PC-3 (cell line): ENCODE measurements at places on chromosomes 13 and 19.

DNA sequence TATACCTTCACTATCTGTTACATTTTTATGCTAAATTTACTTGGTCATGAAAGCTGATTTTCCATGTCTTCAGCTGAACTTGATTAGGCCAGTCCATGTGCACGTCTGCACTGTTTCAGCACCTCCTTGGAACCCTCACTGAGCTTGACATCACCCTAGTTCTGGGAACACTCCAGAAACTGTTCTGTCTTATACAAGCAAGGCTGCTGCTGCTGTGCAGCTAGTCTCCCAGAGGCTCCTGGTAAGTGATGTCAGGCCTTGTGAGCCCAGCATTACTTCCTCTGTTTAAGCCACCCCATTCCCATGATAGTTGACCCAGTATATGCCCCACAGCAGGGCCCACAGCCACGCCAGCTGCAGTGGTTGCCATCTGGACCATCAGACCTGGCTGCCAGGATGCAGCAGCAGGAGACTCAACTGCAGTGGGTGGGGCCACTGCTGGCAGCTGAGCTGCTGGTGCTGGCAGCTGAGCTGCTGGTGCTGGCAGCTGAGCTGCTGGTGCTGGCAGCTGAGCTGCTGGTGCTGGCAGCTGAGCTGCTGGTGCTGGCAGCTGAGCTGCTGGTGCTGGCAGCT is 90.5 kb upstream of the AKAP11 start:
- no peak for DNase-seq

- no peak for DNase-seq
These were observed 123.8 kb downstream of the NDFIP2 start for GRCh38 chr13:79604752-79605151.

GRCh38 chr19:1161716-1162115 is 12.4 kb downstream of the SBNO2 start:
- DNase-seq = no peak

- no peak for DNase-seq
These were observed 5.8 kb downstream of the QTRT1 start for GRCh38 chr19:10706990-10707389.

- DNase-seq = no peak
These were observed 1023.5 kb downstream of the PCDH17 start for GRCh38 chr13:58655086-58655485.

DNA sequence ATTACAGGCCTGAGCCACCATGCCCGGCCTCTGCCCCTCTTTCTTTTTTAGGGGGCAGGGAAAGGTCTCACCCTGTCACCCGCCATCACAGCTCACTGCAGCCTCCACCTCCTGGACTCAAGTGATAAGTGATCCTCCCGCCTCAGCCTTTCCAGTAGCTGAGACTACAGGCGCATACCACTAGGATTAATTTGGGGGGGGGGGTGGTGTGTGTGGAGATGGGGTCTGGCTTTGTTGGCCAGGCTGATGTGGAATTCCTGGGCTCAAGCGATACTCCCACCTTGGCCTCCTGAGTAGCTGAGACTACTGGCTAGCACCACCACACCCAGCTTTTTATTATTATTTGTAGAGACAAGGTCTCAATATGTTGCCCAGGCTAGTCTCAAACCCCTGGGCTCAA is 4.2 kb downstream of the APOE start:
- no peak for DNase-seq

- no peak for DNase-seq
These were observed 14.0 kb downstream of the ZNF114 start for GRCh38 chr19:48283908-48284307.

- no peak for DNase-seq
These were observed 37.3 kb upstream of the CD33 start for GRCh38 chr19:51187395-51188226.

- DNase-seq = no peak
These were observed 3.1 kb downstream of the PPP1R13L start for GRCh38 chr19:45401815-45402214.

GRCh38 chr13:113955691-113956090 is 18.2 kb downstream of the C13orf46 start:
- no peak for DNase-seq

DNA sequence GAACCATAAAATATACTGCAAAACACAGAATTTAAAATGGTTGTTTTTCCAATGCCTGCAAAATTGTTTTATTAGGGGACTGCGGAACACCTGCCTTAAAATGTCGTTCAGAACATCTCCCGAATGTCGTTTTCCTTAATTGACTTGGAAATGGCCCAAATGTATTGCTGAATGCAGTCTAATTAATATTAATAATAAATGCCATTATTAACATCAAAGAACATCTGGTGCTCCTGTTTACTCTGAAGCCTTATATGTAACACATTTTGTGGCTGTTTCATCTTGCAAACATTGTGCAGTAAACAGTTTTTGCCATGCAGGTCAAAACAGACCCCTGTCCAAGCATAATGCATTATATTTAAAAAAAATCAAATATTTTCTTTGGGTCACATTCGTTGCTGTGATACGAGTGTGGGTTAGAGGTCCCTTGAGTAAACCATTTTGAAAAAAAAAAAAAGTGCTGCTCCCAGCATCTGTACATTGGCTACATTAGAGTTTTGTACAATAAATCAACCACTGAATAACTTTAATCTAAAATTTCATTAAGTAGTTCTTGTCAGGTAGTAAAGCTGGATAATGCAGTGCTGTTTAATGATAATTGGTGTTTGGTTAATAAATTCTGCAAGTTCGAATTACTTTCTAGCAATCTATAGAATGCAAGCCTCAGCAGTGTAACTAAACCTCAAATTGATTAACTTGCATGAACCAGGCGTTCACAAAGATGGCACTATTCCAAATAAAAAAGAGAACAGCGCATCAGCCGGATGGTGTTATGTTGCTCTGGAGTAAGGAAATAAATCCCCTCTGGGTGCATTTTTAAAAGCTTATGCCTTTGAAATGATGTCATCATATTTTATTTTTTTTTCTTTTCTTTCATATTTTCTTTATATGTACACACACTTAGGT is 140.2 kb downstream of the ZNF536 start:
- DNase-seq = no peak

DNA sequence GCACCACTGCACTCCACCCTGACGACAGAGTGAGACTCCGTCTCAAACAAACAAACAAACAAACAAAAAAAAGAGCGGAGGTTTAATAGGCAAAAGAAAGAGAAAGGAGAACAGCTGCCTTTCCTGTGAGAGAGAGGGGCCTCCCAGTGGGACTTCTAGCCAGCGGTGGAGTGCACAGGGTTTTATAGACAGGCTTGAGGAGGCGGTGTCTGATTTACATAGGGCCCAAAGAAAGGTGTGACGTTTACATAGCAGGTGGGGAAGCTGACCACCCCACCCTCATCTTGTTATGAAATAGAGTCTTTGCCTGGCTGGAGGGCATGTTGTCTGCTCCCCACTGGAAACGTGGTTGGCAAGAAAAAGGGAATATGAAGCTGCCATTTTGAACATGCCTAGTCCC is 106.0 kb upstream of the CSNK1A1L start:
- DNase-seq = no peak

GRCh38 chr19:35155441-35155840 is 906 bp downstream of the FXYD5 start:
- DNase-seq = no peak

DNA sequence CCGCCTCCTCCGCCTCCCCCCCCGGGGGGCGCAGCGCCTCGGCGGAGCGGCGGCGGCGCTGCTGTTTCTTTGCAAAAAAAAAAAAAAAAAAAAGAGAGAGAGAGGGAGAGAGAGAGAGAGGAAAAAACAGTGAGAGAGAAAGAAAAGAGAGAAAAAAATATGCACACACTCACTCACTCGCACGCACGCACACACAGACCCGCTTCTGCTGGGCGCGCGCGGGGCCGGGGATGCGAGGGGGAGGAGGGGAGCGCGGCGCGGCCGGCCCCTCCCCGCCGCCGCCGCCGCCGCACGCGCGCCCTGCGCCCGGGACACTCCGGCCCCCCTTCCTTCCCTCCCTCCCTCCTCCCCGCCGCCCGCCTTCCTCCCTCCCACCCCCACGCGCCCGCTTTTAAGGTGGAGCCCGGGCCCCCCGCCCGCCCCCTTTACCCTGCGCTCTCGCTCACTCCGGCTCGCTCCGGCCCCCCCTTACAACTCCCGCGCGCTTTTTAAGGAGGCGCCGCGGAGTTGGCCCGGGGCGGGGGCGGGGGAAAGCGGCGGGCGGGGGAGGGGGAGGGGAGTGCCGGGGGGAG is at the start of gene SAMD1:
TSS of gene SAMD1 (minus strand) at position 243 of the 572 bp plus-strand sequence.
- DNase-seq = peak; percentile 80

GRCh38 chr19:27828829-27829228 is 1384.1 kb downstream of the UQCRFS1 start:
- DNase-seq = no peak

DNA sequence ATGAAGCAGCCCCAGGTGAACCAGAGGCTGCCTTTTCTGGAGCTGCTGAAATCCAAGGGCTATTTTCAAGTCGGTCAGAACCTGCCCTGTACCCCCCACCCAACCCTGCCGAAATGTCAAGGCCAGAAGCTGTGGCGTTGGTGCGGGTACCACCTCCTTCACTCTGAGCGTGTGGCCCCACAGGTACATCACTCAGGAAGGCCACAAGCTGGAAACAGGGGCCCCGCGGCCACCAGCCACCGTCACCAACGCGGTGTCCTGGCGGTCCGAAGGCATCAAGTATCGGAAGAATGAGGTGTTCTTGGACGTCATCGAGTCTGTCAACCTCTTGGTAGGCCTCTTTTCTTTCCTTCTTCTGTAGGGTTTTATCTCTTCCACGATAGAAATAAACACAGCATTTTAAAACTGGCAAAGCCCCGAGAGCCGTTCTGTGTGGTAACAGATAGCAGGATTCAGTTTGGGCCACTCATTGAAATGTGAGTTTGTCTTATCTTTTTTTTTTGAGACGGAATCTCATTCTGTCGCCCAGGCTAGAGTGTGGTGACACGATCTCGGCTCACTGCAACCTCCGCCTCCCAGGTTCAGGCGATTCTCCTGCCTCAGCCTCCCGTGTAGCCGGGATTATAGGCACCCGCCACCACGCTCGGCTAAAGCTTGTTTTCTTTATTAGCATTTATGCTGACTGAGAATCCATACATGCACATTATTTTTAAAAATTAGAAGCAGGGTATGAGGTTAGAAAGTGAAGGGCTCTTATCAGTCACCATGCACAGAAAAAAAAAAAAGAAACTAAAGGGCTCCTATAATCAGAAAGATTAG is 11.3 kb downstream of the AP1M1 start:
- DNase-seq = no peak

- peak; percentile 2 for DNase-seq
These were observed 4.9 kb downstream of the NAPA start for GRCh38 chr19:47509973-47510372.

DNA sequence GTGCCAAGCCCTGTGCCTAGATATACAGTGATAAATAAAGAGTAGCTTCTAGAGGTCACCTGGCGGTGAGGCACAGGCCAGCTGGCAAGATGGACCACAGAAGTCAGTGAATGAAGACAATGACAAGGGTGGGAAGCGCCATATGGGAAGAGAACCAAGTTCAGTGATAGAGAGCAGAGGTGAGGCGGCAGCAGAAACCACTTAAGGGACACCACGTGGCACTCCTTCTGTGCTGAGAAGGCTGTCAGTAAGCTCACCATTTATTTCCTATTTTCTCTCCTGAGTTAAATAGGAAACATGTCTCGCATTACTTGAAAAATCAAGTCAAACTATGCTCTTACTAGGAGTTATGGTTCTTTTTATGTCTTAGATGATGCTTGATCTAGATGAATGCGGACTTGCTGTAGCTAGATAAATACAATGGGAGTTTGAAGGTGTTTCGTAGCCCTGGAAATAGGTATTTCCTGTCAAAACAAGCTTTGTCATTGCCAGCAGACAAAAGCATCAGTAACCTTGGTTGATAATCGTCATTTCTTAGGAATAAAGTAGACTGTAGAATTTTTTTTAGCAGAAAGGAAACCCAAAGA is 17.8 kb downstream of the ALOX5AP start:
- DNase-seq = no peak

DNA sequence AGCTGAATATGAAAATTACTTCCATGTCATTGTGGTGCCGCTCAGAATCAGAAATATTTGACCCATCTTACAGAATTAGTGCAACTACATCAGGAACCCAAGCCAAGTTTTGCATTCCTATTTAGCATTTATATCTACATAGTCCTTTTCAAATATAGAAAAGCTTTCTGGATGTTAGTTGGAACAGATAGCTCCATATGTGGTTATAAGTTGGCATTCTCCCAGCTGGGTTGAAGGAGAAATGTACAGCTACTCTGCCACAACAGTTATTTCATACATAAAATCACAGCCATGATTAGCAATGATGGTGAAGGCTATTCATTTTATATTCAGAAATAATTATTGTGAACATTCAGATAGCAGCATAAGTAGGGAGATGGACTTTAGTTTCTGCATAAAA is 28.2 kb downstream of the HPN start:
- DNase-seq = no peak

GRCh38 chr19:52626915-52627314 is 11.2 kb downstream of the ZNF83 start:
- DNase-seq = no peak

DNA sequence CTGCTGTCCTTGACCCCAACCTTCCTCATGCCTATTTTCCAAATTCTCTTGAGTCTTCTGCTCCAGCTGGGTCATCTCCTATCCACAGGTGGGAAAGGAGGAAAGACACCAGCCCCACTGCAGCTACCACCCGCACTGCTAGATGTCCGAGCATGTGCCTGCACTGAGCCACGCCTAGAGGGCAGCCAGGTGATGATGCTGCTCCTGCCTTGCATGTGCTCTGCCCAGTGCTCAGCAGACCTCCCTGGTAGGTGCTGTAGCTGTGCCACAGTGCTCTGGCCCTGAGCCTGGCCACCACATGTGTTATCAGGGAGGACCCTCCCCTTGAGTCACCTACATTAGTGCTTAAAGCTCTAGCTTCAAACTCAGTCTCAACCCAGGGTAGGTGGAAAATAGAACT is 6.9 kb upstream of the CYSLTR2 start:
- no peak for DNase-seq

DNA sequence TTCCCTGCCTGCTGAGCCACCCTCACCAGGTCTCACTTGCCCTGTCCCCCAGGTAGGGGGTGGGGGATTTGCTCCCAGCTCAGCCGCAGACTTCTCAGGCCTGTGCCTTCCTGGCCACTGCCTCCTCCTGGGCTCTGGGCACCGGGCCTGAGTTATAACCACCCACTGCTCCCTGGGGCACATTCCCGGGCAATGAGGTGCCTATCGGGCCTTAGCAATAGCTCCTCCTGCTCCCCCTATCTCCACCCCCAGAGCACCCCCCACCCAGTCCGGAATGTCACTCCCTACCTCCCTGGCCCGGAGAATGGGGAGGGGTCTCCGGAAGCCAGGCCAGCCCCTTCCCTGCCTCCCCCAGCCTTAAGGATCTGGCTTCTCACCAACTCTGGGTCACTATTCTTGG is at the start of gene KLK5:
TSS of gene KLK5 (minus strand) at position 129 of the 400 bp plus-strand sequence. CDS start 381 bp downstream, outside the sequence.
- peak; percentile 66 for DNase-seq
